ENCODE measurements at places on chromosomes 16 and 17.

- DNase-seq, result no peak
Measured at GRCh38 chr16:35733278-35733965, 2274.0 kb downstream of the TP53TG3F start.

- no peak for DNase-seq
Measured at GRCh38 chr16:67653128-67653788, 6.8 kb downstream of the ACD start.

DNA sequence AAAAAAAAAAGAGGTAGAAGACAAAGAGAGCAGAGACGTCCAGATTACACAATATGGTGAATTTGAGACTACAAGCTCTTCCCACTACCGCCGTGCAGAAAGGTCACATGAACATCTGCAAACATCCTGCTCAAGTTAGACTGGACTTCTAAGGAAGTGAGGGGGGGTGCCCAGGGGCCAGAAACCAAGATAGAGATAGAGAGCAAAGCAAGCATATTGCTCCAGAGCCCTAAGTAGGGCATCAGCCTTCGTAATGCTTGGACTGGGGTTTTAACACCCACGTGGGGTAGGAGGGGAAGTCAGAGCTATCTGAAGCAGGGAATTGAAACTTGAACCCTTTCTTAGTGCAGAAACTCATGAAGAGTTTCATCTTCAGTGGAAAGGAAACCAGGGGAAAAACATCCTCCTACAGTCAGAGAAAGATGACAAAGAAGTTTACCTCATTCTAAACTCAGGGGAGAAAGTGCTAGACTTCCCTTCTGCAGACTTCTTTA, 8.7 kb downstream of the CLEC19A start:
- peak; percentile 6 for DNase-seq

DNA sequence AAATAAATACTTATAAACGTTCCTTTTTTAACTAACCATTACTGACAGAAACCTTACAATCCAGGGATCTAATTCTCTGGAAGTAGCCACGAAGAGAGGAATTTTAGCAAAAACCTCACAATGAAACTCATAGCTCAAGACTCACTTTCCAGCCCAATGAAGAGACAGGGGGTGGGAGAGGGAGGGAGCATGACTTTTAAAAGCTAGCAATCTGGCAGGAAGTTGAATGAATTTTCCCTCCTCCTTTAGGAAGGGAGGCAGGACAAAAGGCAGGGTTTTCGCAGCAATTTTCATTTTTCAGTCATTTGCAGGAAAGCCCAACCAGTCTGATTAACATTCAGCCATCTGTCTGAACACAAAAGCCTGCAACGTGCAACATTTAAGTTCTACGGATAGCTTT, 381.5 kb upstream of the PSMD7 start:
- no peak for DNase-seq

GRCh38 chr17:80830020-80830780, 161.4 kb upstream of the CHMP6 start:
- DNase-seq, result no peak

DNA sequence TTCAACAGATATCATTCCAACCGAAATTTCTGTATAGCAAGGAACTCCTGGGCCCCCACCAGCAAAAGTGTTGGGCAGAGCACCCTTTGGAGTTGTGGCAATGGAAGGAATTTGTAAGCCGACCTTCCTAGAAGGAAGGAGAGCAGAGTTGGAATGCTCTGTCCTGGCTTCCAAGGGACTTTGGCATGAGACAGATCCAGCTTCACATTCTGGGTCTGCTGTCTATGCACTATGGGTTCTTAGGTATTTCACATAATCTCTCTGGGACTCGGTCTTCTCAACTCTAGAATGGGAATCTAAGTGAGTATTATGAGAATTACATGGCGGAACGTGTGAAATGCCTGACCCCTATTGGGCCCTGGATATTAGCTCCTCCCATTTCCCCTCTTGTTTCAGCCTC, 63.2 kb upstream of the MARCHF10 start:
- no peak for DNase-seq

GRCh38 chr16:58862334-58863021, 128.4 kb upstream of the GOT2 start:
- DNase-seq, result no peak

GRCh38 chr16:70454222-70455034, at the start of gene FCSK:
Gene FCSK (plus strand): TSS chr16:70454595. CDS start chr16:70463191, 8,596 bp downstream.
- peak; percentile 66 for DNase-seq

- DNase-seq, result no peak
Measured at GRCh38 chr17:57293077-57293476, 36.8 kb downstream of the MSI2 start.

GRCh38 chr17:43832976-43833829, at the start of gene MPP3:
Gene MPP3 (minus strand): TSS chr17:43833146. CDS start chr17:43831906, 1,240 bp downstream.
- peak; percentile 50 for DNase-seq

GRCh38 chr17:73985466-73986015, 217.9 kb upstream of the RPL38 start:
- DNase-seq, result no peak

Measured in stimulated activated CD4-positive, alpha-beta T cell treated with anti-CD3 and anti-CD28 coated beads, Interleukin-12 subunit alpha, Interleukin-12 subunit beta, amount 100 ng/mL, for 4 hours (primary cell).